Midbrain (tissue), 1 donor: ENCODE measurements at places on chromosomes 16 and 17.
A peak's percentile ranks its signal among the peaks of the same experiment; 100 is the strongest.

DNA sequence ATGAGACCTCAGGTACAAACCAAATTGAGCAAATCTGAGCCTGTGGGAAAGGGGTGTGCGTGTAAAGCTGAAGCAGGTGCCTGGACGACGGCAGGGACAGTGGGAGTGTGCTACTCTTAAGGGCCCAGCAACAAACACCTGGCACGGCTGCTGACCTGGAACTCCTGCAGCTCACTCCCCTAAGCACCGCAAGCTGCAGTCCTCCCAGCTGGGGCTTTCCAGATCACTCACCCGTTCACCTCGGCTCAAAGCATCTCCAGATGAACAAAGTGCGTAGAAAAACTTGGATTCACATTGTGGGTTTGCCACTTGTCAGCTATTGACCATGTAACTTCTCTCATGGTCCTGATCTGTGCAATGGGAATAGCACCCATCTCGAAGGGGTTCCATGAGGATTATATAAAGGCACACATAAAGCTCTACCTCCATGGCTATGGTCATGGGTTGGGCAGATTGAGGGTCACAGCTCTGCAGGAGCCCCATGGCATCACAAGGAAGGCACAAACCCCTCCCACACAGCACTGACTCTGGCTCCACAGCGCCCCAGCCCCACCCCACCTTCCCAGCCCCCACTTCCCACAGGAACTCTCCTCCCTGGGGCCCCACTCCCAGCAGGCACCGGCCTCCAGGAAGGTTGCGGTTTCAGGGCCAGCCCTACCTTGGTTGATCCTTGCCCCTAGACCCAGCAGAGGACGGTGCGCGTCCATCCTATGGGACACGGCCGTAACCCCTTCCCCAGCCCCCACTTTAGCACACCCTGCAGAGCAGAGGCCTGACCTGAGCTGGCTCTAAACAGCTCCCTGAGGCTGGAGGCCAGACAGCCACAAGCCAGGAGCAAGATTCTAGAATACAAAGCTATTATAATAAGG lies 21.9 kb downstream of the ST3GAL2 start:
- no peak for DNase-seq

- no peak for DNase-seq
Observed at GRCh38 chr17:50583641-50584040, 23.1 kb downstream of the CACNA1G start.

DNA sequence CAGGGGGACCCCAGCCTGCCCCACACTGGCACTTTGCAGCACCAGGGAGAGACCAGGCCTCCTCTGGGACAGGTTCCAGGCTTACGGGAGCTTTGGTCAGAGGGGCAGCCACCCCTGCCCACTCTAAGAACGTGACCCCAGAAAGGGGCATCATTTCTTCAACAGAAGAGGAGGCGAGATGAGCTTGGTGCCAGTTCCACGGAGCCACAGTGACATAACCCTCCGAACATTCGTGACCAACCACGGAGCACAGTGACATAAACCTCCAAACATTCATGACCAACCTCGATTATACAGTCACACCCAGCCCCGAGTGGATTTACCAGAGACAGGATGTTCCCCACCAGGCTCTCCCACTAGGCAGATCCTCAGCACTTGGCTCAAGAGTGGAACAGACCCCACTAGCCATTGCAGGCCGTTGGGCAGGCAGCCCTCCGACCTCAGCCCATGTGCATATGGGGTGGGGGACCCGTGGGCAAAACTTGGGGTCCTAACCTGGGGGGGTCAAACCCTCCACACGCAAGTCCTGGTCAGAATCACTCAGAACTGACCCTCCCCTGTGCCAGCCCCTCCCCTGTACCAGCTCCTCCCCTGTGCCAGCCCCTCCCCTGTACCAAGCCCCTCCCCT lies 112.9 kb downstream of the METRNL start:
- DNase-seq, result no peak

DNA sequence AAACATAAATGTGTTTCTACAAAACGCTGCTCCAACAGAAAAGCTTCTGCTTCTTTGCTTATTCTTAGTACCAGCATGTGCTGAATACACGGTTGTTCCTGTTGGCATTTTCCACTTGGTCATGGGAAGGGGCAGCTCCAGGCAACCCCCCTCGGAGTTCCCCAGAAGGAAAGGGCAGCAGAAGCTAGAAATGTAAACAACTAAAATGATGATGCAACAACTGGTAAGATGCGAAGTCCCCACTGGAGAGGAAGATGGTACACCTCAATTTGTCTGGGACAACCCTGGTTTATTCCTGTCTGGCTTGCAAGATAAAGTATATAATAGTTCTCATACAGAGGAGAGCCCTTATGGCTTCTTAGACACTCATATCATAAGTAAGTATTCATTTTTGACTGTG lies 9.2 kb upstream of the CCL13 start:
- no peak for DNase-seq

DNA sequence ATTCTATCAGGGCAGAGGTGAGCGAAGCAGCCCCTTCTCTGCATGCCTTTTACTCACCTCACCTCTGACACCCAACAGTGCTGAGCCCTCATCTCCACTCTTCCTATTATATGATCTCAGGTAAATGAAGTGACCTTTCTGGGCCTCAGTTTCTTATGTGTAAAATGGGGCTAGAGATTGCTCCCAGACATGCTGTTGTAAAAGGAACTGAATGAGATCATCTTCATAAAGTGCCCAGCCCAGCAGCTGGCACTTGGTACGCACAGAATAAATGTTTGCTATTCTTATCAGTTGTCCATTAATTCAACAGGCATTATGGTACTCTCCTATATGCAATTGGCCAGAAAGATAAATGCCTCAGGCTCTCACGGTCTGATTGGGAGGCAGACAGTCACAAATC lies 4.5 kb upstream of the GALK1 start:
- no peak for DNase-seq

DNA sequence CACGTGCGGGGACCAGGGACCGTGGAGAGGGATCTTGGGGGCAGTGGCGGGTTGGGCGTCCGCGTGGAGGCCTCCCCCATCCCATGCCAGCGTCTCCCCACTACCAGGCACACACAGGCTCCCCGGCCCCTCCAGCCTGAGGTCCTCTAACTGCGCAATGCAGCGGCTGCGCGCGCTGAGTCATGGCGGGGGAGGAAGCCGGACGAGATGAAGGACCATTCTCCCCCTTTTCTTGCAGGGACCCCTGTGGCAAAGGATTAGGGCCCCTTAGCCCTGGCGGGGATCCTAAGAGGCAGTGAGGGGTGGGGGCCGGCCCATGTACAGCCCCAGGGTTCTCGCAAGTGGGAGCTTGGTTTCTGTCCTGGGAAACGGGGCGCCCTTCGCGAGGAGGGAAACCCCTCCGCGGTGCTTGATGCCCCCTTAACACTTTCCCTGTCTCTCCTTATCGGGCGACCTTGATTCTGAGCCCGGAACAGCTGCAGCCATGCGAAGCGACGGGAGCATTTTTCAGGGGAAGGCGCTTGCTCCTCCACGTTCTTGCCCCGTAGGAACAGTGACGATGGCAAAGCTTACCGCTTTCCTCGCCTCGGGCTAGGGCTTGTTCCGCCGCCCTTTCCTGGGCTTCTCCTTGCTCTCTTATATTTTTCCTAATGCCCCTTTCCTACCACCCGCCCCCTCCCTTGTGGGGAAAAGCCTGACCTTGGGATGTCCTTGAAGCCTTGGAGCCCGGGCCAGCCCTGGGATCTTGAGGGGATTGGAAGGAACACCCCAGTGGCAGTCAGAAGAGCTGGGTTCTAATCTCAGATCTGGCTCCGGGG lies 592 bp downstream of the ALDOA start:
- DNase-seq, result no peak

- no peak for DNase-seq
Observed at GRCh38 chr16:76940251-76940650, 250.7 kb upstream of the MON1B start.

GRCh38 chr17:83147280-83147679 lies 67.9 kb downstream of the METRNL start:
- no peak for DNase-seq

DNA sequence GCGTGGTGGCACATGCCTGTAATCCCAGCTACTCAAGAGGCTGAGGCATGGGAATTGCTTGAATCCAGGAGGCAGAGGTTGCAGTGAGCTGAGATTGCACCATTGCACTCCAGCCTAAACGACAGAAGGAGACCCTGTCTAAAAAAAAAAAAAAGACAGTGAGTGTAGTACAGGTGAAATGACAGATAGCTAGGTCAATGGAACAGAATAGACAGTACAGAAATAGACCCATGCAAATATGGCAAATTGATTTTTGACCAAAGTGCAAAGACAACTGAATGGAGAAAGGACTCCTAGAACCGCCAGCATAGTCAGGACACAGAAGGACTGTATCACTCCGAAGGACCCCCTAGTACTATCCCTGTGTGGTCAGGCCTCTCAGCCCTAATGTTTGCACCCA lies 16.6 kb upstream of the PYY start:
- DNase-seq, result no peak

- DNase-seq, result no peak
Observed at GRCh38 chr17:73030501-73030921, 62.0 kb downstream of the SLC39A11 start.

GRCh38 chr16:11180489-11180888 lies 75.5 kb downstream of the SOCS1 start:
- DNase-seq, result no peak

DNA sequence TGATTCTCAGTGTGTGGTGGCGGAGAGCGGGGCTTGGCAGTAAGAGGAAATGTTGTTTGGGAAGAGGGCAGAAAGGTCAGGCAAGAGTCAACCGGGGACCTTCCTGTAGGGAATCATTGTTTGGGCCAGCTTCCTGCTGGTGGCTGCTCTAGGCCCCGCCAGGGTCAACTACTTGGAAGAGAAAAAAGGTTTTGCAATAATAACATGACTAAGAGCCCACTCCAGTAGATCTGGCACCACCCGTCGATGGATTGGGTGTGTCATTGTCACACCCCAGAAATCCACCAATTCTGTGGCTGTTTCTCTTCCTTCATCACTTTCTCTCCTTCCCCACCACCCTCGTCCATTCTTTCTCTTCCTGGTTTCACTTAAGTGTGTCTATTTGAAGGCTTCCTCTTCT lies 4.2 kb upstream of the KRT24 start:
- no peak for DNase-seq

GRCh38 chr16:24367186-24367710 lies 111.1 kb downstream of the CACNG3 start:
- no peak for DNase-seq

DNA sequence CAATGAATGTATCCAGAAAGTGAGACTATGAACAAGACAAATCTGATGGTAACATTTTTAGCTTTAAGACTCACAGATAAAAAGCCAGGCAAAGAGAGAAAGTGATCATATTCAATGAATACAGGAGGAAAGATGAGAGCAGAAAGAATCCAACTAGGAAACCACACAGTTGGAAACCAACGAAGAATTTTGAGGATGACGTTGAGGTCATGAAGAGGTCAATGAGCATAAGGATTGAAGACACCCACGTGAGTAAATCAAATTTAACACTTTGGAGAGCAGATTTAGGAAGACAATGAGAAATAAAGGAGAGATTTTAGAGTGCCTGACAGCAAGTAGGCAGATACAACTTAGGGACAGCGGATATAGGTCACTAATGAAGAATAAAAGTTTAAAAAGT lies 948.1 kb downstream of the KCNJ2 start:
- DNase-seq, result no peak

DNA sequence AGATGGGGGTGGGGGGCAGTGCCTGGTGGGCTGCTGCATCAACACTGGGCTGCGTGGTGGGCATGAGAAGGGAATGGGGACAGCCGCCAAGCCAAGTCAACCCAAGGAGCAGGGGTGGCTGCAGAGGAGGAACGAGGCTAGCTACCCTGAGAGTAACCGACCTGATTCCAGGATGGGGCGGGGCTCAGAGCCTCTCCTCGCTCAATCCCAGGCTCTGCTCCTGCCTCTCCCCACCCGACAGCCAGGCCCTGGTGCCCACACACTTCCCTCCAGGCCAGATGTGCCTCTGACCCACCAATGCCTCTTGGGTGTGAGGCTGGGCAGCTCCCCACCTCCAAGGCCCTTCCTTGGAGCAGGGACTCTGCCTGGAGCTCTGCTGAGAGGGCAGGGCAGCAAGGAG lies 2.7 kb downstream of the NPTX1 start:
- DNase-seq, result no peak

DNA sequence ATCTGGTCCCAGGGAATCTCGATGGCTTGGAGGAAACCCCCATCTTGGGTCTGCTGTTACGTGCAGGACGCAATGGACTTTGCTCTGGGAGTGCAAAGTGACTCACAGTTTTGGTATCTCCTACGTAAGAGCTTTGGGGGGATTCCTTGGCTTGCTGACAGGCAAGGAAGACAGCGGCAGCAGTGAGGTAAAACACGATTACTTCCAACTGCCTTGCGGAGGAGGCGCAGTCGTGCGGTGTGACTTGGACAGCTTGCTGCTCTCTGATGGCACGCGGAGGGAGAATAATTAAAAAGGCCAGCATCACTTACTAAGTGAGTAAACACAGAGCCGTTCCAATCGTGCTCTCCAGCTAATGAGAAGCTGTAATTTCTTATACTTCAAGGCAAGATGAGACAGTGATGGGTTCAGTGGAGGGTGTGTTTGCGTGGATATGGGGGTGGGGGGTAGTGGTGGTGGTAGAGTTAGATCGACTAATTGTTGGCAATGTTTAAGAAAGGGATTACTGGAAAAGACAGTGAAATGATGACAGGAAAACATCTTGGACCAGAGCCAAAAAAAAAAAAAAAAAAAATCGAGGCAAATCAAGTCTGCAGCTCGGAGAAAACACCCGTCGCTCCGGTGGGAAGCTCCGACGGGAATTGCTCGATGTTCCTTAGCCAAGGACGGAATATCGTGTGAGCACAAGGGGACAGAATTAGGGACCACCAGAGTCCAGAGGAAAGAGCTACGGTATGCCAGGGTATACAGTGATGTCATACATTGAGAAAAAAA lies 184.8 kb upstream of the ZFHX3 start:
- peak; percentile 29 for DNase-seq

DNA sequence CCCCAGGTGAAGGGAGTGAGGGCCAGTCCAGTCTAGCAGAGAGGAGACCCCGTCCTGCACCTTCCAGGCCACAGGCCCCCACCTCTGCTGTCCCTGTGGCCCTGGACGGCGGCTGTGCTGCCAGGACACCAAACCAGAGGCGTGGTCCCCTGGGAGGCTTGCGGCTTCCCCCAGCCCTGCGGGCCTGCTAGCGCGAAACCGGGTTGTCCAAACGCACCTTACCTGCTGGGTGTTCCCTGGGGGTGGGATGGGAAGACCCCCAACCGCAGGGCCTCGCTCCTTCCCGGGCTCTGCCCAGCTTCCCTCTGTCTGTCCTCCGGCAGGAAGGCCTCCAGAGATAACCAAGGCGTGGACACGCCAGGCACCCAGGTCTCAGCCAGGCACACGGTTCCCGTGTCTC lies 19.6 kb upstream of the CACNA1H start:
- DNase-seq, result no peak
